ENCODE measurements at places on chromosomes 4 and X. TPM values are rescaled to one million over a fixed set of nuclear protein-coding genes. Genes with fewer than 3 reads are reported as not detected.
A peak's percentile ranks its signal among the peaks of the same experiment; 100 is the strongest.

DNA sequence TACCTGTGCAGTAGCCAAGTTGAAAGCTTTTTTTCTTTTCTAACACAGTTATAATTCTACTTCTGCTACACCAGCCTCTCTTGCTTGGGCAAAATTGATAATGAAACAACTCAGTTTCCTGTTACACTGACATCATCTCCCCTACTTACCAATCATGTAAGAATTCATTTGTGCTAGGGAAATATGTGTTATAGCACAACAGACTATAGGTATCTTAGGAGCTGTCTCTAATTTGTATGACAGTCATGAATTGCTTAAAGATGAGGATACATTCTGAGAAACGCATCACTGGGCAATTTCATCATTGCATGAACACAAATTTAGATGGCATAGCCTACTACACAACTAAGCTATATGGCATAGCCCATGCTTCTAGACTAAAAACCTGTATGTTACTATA, 246.3 kb upstream of the ANKRD50 start:
- DNase-seq = no peak

GRCh38 chrX:78517124-78517523, 142.0 kb downstream of the RTL3 start:
- DNase-seq = no peak

DNA sequence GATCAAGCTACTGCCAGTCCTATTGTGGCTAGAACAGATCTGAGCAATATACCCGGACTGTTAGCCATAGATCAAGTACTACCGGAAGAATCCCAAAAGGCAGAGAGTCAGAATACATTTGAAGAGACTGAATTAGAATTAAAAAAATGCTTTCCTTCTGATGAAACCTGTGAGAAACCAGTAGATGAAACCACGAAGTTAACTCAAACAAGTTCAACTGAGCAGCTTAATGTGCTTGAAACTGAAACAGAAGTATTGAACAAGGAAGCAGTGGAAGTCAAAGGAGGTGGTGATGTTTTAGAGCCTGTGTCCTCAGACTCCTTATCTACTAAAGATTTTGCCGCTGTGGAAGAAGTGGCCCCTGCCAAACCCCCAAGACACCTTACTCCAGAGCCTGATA, 46.8 kb downstream of the WDR44 start:
- DNase-seq = no peak

DNA sequence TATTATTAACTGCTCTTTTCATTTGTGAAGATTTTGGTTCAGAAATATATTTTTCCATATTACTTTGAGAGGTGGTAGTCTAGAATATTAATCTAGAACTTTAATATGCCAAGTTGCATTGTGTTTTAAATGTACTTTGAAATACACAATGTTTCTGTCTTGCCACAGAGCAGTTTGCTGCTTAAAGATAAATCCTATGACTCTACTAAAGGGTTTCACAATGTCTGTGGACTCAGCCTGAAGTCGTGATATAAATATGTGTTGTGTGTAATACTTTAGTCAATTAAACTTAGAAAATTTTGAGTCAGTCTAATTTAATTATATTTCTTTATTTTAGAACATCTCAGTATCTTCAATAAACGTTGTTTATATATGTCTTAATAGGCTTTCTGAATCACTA, 1771.7 kb upstream of the PCDH7 start:
- DNase-seq = no peak

DNA sequence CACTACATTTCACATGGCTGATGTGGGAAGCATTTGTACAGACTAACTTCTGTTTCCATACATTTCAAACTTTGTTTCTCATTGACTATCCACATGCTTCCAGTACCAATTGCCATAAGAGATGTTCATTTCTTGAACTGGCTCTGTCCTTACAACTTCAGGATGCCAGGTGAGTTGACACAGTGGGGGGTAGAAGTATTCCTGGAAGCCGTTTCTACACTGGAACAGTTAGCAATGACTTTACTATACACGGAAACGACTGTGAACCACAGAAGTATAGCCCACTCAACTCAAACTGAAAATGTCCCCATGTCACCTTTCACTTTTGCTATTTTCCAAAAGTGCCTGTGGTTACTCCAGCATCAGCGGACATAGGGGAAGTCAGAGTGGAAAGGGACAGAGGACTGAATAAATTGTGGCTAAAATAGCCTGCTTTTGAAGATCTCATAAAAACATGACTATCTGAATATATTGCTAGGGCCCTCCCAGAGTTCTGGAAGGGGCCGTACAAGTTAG, 38.0 kb upstream of the DSPP start:
- no peak for DNase-seq

DNA sequence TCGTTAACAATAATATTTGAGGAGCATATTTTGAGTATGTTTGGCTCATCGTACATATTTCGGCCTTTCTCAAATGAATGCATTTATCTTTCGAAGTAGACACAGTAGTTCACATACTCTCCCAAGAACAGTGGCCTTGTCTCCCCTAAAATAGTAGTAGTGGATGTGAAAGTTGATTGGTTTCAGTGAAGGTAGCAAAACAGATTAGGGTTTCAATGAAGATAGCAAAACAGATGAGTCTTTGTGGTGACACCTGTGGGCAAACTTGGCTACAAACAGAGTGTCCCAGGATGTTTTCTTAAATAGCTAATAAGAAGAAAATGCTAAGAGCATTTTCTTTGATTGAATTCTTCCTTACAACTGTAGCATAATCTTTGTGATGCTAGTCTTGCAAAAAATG, 67.0 kb downstream of the USP9X start:
- DNase-seq = no peak

DNA sequence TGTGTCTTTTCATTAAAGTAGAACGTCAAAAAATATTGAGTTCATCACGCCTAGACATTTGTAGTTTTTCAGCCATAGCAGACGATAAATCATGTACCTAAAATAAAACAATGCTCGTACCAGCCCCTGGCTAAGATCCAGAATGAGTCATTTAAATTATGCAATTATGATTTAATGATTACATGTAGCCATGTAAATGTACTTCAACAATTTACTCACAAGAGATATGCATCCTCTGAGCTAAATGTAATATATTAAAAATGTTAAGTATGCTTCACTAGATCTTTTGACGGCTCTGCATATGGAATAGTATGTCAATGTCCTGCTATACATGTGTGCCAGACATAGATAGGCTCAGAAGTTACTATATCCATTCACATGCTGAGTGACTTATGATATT, 1077.8 kb downstream of the ARAP2 start:
- no peak for DNase-seq

DNA sequence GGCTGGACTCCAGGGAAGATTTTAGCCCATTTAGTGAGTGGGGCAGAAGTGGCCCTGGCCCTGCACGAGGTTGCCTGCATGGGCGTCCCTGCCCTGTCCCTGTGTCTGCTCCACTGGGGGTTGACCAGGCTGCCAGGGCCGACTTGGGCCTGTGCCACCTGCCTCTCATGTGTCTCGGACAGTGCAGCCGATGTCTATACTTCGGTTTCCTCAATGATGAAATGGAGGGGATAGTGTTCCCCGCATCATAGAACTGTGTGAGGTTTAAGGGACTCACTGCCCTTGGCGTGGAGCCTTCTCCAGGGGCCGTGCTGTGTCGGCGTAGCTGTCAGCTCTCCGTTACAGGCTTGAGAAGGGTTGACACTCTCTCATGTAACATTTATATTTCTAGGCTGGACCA, 27.0 kb upstream of the MSANTD1 start:
- peak; percentile 11 for DNase-seq

DNA sequence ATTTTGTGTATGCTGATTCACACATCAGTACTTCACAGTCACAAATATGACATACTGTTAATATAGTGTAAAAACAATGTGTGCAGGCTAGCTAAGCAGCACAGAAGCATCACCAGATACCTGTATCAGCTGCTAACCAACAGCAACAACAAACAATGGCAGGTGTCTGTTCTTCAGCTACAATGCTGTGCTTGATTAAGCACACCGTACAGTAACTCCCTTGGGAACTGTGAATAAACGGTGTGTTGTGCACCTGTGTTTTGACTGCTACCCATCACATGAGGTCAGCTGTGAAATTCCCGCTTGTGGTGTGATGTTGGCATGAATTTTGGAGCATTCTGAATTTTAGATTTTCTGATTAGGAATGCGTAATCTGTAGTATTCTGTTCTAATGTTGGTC, 379.7 kb upstream of the FAT1 start:
- no peak for DNase-seq

DNA sequence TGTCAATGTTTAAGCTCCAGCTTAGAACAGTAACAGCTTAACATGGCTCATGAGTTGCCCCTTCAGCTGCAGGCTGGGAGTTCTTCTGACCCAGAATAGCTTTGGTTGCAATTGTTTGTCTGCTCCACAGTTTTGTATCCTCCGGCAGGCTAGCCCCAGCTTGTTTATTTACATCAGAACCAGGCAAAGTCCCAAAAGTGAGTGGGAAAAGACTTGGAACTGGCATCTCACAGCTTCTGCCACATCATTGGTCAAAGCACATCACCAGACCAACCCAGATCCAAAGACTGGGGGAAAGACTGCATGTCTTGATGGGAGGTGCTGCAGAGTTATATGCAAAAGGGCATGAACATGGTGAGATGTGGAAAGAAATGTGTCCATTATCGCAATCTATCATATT, 231.2 kb upstream of the CPEB2 start:
- no peak for DNase-seq

GRCh38 chrX:100418556-100418955, 8.5 kb upstream of the PCDH19 start:
- no peak for DNase-seq

- no peak for DNase-seq
These were observed 23.0 kb upstream of the FGF5 start for GRCh38 chr4:80243274-80244018.

- no peak for DNase-seq
These were observed 44.1 kb downstream of the SLC39A8 start for GRCh38 chr4:102301167-102301566.

DNA sequence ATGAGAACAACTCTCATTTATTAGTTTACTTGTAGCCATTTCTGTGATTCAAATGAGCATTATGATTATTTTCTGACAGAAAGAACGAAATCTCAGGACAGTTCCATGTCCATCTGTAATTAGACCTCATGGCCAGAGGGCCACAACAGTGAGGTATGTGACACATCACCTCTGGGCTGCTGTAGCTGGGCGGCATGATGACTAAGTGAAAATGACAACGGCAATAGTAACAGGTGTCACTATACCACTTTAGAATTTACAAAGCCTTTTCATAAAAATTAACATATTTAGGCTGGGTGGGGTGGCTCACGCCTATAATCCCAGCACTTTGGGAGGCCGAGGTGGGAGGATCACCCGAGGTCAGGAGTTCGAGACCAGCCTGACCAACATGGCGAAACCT, 252.6 kb downstream of the CBR4 start:
- DNase-seq = no peak

DNA sequence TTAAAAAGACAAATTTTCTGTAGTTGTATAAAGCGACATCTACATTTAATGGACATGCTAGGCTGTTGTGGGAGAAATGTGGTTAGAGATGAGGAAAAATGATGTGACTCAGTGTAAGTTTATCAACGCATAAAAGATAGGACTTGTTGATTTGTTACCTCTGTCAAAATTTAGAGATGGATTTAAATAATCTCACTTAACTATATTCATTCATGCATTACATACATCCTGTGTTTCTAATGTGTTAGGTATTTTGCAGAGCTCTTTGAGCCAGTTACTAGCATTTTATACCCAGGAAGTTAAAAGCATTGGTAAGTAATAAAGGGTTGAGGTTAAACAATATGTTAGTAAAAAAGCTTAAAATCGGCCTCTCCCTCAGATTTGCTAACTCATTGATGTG, 34.3 kb downstream of the METAP1 start:
- no peak for DNase-seq

GRCh38 chr4:89551191-89551590, 243.6 kb upstream of the GPRIN3 start:
- DNase-seq = no peak

DNA sequence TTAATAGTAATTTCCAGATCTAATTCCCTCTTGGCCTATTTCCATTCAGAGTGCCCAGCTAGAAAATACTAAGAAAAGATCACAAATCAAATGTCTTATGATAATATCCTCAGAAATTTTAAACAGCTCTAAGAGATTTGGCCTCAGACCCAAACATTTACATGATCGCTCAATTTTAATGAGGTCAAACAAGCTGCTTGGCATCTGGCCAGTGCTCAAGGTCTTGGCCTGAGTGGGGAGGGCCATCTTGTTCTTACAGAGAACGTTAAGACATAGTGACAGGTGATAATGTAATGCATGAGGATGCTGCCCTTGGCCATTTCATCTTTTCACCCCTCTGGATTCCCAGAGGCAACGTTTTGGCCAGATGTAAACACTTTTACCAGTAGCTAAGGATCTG, 159.2 kb upstream of the SLC7A11 start:
- peak; percentile 41 for DNase-seq

DNA sequence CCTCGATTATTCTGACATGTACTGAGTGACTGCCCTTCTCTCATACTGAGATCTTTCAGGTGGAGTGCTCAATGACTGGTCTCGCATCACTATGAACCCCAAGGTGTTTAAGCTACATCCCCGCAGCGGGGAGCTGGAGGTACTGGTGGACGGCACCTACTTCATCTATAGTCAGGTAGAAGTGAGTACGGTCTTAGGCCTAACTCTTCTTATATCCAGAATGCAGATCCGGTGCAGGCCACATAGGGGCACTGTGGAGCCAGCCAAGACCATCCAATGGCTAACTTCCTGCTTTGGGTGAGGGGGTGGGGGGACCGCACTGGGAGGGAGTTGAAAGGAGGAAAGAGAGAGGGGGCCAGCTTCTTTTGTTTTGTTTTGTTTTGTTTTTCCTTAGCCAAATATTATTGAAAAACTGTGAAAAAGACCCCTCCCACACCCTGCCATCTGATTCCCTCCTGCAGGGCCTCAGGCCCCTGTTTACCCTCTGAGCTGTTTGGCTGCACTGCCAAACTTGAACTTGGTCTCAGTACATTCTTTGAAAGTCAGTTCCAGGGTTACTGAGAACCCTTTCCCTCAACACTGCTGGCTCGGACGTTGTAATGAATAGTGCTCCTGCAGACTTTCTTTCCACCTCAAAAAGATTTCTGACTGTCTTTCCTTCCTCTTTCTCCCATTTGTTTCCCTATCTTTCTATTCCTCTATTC, 16.2 kb downstream of the AWAT2 start:
- no peak for DNase-seq

GRCh38 chrX:24131476-24131875, 18.1 kb upstream of the ZFX start:
- DNase-seq = no peak

GRCh38 chr4:91280551-91281290, 1023.0 kb upstream of the GRID2 start:
- DNase-seq = no peak

GRCh38 chr4:46444318-46445000, 54.5 kb upstream of the GABRA2 start:
- no peak for DNase-seq

- DNase-seq = no peak
These were observed 362.2 kb downstream of the FGF13 start for GRCh38 chrX:138349351-138349750.

GRCh38 chr4:69658133-69658532, 5.1 kb upstream of the UGT2A1 start:
- DNase-seq = no peak

GRCh38 chrX:154058214-154058997, 38.7 kb upstream of the IRAK1 start:
- DNase-seq = no peak

The ATP8A1 gene
- 15.6 TPM for total RNA-seq

The OPRPN gene
- not detected for total RNA-seq

The CTAG1A gene
- 0.35 TPM for total RNA-seq

The SNCA gene
- total RNA-seq = 23.1 TPM

The SPANXA1 gene
- not detected for total RNA-seq

The MTNR1A gene
- not detected for total RNA-seq

The EGF gene
- total RNA-seq = not detected

The LAGE3 gene
- total RNA-seq = 39.3 TPM

The GPRIN3 gene
- total RNA-seq = 2.7 TPM
